ENCODE measurements at places on chromosomes 7 and 10.

DNA sequence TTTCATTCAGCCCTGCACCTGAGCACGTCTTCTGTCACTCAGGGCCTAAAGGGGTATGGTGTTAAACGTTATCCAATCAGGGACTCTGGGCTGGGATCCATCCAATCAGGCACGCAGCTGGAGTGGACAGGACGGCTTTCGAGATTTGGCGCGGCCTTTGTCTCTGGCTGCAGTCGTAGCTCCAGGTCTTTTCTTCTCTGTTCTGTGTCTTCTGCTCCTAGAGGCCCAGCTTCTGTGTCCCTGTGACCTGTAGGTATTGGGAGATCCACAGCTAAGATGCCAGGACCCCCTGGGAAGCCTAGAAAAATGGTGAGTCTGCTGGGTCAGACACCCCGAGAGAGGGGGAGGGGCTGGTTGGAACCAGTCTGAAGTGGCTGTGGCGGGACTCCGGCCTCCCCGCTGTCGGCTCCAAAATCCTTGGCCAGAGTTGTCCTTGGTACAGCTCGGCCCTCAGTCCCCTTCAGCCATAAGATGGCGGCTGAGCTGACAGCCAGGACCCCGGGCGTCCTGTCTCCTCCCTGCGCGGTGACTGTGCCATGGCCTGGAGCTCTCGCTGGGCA lies 11.7 kb upstream of the ZNF680 start:
- no peak for DNase-seq

- DNase-seq, result no peak
Observed at GRCh38 chr10:80168679-80169380, 36.3 kb downstream of the PLAC9 start.

- DNase-seq, result no peak
Observed at GRCh38 chr10:70174058-70174741, 3.9 kb upstream of the SAR1A start.

- DNase-seq, result peak; percentile 35
Observed at GRCh38 chr10:112389271-112389822, 15.4 kb downstream of the ACSL5 start.

GRCh38 chr10:60006062-60006461 lies 99.7 kb upstream of the CCDC6 start:
- DNase-seq, result no peak

DNA sequence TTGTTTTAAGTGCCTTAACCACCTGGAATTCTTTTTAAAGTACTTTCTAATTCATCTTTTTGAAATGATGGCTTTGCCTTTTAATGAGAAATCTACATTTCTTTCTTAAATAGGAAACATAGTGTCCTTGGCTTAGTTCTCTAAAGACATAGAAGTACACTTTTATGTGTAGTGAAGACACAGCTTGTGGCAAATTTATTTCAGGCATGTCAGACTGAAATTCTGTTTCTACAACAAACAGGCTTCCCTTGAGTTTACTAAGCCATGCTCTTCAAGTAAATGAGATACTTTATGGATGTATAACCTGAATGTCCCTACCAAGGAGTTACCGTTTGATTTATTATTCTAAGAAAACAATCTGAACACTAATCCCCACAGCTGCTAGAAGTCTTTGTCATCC lies 136.9 kb upstream of the MAGI2 start:
- no peak for DNase-seq

- DNase-seq, result peak; percentile 41
Observed at GRCh38 chr7:117157241-117158209, 165.3 kb downstream of the WNT2 start.

- peak; percentile 51 for DNase-seq
Observed at GRCh38 chr10:102796407-102797176, 40.6 kb downstream of the CYP17A1 start.

GRCh38 chr10:51231754-51232153 lies 157.5 kb downstream of the PRKG1 start:
- no peak for DNase-seq

DNA sequence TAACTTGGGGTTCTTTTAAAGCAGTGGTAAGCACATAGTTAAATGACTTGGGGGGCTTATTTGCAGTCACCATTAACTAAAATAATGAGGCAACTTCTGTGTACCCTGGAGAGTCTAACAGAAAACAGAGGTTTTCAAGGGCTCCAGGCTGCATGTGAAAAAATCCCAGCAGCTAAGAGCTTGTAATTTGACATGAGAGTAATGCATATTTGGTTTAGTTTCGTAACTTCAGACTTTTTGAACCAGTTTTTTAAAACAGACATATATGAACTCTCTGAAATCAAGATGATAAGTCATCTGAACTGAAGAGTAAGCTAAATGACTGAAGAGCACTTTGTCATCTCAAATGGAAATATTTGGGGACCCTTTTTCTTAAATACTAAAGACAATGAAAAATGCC lies 40.2 kb upstream of the IFRD1 start:
- DNase-seq, result no peak

GRCh38 chr7:80733333-80733915 lies 95.0 kb downstream of the CD36 start:
- DNase-seq, result no peak

DNA sequence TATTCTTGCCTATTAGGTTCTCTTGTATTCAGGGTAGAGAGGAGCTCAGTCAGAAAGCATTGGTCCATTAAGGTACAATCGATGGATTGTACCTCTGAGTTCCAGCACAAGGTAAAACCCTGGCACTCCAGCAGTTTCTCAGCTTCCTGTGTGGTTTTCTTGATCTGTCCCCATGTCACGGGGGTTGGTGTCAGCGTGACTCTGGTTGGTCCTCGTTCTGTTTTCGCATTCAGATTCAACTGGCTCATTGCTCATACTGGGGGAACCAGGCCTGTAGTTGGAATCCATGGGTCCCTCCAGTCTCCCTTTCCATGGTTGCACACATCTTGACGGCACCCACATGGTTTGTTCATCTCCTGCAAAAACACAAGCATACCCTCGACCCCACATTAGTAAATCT lies 32.7 kb upstream of the RASGEF1A start:
- no peak for DNase-seq

DNA sequence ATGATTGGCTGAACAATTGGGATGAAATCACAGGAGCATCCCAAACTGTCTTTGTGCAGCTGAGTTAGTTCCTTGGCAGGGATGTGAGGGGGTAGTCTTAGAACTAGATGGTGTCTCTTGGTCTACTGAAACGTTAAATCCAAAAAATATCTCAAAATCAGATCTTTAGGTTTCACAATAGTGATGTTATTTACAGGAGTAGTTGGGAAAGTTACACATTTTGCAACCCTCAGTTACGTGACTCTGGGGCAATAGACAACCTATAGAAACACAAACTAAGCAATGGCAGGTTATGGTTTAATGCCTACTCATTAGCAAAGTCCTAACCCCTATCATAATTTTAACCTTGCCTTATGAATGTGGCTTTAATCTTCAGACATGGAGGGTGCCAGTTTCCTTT lies 24.0 kb downstream of the PKD1L1 start:
- DNase-seq, result no peak

DNA sequence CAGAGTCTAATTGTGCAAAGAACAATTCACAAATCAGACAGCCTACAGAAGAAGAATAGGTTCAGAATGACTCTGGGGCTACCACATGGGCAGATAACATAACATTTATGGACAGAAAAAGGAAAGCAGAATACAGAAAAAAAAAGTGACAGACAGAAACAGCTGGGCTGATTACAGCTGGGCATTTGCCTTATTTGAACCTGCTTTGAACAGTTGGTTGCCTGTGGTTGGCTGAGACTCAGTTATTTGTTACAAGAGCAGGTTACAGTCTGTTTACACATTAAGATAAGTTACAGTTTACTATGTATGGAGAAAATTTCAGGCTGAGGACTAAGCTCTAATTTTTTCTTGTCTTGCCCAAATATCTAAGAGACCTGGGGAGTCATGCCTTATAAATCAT lies 327.2 kb downstream of the GALNT17 start:
- DNase-seq, result no peak

DNA sequence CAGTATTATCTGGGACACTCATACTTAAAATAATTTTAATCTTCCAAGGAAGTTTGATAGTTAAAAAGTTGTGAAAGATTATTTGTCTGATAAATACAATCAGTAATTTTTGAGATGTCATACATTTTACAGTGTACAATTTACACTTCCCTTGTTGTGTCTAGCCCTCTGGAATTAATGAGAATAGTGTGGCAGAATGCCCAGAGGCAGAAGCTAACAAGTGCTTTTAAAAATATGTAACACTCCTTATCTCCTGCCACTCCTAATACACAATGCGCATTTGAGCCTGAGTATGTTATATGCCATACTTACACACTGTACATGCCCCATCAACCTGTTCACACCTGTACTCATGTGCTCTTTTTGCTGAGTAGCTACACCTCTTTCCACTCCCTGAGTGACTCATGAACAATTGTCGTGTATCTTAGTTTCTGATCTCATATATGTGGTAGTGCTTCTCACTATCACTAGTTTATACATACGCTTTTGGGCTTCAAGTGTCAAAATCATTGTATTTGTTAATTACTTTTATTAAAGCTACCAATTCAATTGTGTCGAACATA lies 106.9 kb upstream of the GNAI1 start:
- DNase-seq, result no peak

DNA sequence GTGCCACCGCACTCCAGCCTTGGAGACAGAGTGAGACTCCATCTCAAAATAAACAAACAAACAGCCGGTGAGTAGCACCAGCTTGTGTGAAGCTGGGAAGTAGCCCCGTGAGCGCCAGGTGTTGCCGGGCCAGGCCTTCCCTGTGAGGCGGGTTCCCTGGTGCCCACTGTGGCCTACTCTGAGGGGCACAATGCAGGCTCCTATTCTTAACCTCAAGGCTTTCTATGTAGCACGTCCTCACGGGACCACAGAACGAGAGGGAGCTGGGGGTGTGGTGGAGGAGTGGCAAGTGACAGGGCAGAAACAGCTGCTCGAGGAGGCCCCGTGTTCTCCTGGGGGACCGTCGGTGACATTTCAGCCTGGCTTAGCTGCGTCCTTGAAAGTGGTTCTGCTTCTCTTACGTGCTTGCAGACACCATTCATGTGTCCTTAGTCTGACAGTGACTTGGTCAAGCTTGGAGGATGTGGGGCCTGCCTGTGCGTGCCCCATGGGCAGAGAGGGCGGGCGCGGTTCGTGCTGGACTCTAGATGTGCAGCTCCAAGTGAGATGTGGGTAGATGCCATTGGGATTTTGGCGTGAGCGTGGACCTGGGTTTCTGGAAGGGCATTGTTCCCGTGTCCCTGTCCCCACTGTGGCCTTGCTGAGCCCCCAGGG lies 116.6 kb downstream of the NKX6-2 start:
- no peak for DNase-seq

DNA sequence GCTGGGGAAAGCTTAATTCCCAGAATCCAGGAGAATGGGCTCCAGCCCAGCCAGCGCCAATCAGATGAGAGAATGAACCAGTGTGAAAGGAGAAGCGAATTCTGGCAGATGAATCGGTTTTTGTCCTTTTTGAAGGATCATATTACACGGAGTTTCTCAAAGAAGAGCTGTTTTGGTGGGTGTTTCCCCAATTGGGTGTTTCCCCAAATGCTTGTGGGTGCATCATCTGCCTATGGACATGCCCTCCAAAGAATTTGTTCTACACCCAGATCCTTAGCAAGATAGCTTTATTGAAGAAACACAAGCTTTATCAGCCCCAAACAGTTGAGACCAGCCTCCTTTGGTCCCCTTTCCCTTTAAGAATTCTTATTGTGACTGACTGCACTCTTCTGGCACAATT lies 186.5 kb upstream of the GPR26 start:
- DNase-seq, result no peak

DNA sequence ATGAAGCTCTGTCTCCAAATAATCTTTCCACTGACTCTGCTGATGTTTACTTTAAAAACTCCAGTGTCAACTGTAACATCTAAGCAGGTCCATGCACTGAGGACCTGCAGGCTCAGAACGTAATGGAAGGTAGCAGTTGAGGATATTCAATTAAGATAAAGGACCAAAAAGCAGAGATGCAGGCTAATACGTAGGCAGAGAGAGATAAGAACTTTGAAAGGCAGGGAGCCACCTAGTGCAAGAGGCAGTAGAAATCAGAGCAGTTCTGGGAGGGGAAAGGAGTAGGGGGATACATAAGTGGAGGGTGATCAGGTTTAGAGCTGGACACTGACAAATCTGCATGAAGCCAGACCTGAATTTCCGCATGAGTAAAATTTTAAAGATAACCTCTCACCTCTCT lies 114.5 kb upstream of the POM121L12 start:
- DNase-seq, result no peak

- no peak for DNase-seq
Observed at GRCh38 chr7:23389701-23390100, 80.6 kb downstream of the IGF2BP3 start.

GRCh38 chr10:11243425-11244222 lies 226.0 kb downstream of the CELF2 start:
- DNase-seq, result no peak

DNA sequence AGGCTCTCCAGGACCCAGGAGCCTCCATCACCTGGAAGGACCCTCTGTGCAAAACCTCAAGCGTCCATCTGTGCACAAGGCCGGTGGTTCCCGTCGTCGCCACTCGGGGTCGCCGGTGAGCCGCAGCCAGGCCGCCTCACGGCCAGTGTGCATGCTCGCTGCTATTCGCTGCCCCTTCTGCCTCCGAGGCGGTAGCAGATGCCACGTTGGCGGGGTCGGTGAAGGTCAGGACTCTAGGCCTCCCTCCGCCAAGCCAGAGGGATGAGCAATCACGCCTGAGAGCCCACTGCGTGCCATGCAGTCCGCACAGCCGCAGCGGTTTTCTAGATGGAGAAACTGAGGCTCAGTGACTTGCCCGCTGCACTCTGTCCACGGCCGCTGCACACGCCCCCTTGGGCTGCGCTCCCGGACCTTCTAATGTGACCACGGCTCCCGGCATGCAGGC lies 5.7 kb downstream of the UPK3B start:
- DNase-seq, result no peak

DNA sequence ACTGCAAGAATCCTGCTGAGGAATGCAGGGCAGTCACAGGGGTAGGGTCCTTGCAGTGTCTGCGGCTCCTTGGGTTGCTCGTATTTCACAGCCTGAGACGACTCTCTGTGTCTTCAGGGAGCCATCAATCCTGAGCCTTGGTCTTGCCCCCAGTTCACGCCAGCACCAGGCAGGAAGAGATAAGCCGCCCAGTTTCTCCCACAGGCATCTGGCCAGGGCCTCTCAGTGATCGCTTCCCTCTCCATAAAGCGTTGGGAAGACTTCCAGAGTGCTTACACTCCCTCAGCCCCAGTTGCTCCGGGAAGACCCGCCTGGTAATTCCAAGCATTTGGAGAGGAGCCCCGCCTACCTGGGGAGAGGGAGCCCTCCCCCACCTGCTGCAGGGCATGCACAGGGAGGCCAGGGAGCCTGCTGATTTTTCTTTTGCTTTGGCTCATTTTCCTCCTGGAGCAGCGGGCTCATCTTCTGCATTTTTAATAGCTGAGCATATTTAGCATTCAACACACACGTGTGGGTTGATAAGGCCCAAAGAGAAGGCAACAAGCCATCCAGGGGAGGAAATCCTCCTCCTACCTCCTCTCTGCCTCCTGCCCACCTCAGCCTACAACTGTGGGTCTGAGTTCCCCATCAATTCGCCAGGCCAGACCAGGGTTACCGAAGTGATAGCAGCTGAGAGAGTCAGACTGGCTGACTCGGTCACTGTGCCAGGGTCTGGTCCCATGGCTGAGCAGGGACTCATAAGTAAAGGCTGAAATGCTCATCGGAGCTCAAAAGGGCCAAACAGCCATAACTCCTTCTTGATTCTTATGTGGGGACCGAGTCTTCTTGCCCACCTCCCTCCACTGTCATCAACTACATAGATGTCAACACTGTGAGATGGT lies 74.4 kb upstream of the EFCAB10 start:
- peak; percentile 52 for DNase-seq

- DNase-seq, result no peak
Observed at GRCh38 chr10:13298748-13299436, 972 bp downstream of the PHYH start.

GRCh38 chr10:21183025-21183424 lies 285.9 kb upstream of the NEBL start:
- no peak for DNase-seq
